ENCODE measurements at places on chromosomes 12 and 14.

- peak; percentile 67 for DNase-seq
Measured at GRCh38 chr12:45388545-45388944, 172.7 kb downstream of the ANO6 start.

DNA sequence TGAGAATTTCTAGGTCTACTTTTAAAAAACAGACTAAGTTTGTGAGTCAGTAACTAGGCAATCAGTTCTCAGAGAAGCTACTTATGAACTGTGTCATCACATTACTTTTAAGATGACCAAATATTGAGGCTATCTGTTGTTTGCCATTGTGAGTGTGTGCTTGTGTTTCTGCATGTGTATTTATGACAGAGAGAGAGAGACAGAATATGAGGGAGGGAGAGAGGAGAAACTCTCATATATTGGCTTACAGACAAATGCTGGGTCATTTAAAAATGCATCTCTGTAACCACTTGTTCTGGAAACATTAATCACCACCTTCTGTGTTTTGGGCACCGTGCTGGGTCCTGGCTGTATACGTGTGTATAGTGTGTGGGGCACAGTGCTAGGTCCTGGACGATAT lies 161.5 kb upstream of the FRMD6 start:
- DNase-seq = peak; percentile 30

DNA sequence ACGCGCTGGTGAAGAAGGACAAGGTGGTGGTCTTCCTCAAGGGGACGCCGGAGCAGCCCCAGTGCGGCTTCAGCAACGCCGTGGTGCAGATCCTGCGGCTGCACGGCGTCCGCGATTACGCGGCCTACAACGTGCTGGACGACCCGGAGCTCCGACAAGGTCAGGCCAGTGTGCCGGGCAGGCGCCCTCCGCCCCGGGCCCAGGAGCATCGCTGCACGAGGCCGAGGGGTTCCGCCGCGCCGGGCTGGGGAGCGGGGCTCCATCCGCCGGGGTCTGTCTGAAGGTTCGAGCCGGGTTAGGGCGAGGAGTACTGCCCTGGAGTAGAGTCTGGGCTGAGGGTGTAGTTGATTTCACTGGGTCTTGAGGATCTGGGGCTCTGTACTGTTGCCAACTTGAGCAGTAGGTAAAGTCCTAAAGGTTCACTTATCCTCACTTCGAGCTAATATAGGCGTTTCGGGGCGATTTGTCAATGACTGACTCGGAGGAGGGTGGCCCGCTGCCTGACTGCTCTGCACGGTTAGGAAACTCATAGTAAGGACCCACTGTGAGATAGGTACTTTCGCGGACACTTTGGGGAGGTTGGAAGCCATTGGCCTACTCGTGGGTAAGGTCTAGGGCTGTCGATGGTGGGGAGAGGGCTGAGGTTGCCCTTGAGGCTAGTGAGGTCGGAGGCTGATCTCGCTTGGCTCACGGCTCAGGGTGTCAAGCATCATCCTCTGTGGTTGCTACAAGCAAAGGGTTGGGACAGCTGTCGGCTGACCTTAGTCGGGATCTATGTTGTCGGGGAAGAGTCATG lies 574 bp downstream of the GLRX5 start:
- DNase-seq = peak; percentile 36

- DNase-seq = no peak
Measured at GRCh38 chr14:50762931-50763300, 68.0 kb downstream of the NIN start.

DNA sequence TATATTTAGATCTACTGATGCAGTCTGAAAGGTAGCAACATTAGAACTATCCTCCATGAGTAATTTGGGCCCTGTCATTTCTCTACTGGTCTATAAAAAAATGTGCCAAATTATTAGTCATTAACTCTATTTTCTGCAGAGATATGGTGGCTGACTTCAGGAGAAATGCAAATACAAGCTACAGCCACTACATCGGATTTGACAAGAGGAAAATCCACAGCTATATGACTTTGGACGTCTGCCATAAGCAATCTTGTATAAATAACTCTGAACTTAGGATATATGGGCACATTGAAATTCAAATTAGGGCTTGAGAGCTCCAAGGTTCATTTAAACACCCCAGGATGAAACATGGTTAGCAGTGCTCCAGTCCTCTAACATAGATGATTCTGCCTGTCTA lies 983.0 kb upstream of the LRFN5 start:
- DNase-seq = no peak

DNA sequence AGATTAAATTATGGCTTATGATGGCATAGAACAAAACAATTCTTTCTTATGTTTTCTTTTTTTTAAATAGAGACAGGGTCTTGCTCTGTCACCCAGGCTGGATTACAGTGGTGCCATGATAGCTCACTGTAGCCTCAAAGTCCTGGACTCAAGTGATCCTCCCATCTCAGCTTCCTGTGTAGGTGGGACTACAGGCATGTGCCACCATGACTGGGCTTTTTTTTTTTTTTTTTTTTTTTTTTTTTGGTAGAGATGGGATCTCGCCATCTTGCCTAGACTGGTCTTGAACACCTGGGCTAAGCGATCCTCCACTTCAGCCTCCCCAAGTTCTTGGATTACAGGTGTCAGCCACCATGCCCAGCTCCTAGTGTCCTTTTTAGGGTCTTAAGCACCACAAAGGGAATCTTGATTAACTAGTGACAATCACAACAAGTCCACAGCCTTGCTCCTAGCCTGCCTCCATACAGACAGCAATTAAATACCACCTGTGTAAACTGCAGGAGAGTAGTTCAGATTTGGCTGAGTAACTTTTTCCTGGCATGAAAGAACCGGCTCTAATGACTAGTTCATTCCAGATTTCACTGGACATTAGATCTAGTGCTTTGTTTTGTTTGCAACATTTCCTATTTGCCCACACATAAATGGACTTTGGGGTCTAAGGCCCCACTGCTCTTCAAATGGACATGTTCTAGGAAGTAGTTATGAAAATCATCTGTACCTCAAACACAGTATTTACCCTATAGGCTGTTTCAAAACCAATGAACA lies 61.6 kb downstream of the SH2B3 start:
- peak; percentile 33 for DNase-seq

- DNase-seq = peak; percentile 83
Measured at GRCh38 chr14:29144621-29145020, 378.0 kb downstream of the FOXG1 start.

- no peak for DNase-seq
Measured at GRCh38 chr12:5402009-5402935, 29.6 kb upstream of the NTF3 start.

DNA sequence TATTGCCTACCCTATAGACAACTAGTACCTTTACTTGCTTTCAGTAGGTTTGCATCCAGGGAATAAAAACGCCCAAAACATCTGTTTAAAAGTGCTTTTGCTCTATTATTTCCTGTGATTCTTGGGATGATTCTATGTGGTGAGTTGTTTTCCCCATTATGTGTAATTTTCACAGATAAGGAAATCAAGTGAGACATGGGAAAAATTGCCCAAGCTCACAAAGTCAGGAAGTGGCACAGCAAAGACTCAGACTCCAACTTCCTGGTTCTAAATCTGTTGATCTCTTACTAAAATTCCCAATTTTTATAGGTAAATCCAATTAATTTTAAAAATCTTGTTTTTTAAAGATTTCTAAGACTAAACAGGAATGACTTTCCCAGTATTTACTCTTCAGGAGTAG lies 39.0 kb downstream of the NID2 start:
- no peak for DNase-seq

GRCh38 chr12:119071638-119072231 lies 90.4 kb downstream of the SRRM4 start:
- DNase-seq = no peak

- DNase-seq = no peak
Measured at GRCh38 chr14:56112781-56113180, 5.4 kb upstream of the PELI2 start.

All from GM03348 (cell line).